ENCODE measurements at places on chromosomes 16 and 17.

- DNase-seq: peak; percentile 26
Measured at GRCh38 chr17:5248821-5249479, 14.3 kb upstream of the SCIMP start.

DNA sequence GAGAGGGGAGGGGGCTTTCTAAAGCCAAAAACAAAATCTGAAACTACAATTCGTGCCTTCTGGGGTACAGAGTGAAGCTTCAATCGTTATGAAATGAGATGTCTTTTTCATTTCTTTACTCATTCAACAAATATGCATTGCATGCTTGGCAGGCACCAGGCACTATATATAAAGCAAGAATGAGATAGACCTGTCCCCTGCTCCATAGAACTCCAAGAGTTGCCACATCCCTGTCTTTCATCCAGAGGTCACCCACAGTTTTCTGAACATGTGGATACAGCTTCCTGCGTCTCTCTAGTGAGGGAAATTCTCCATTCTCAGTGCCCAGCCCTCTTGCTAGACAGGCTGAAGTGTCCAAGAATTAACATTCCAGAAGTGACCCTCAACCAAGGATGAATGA, 343.2 kb upstream of the MAF start:
- DNase-seq: no peak

DNA sequence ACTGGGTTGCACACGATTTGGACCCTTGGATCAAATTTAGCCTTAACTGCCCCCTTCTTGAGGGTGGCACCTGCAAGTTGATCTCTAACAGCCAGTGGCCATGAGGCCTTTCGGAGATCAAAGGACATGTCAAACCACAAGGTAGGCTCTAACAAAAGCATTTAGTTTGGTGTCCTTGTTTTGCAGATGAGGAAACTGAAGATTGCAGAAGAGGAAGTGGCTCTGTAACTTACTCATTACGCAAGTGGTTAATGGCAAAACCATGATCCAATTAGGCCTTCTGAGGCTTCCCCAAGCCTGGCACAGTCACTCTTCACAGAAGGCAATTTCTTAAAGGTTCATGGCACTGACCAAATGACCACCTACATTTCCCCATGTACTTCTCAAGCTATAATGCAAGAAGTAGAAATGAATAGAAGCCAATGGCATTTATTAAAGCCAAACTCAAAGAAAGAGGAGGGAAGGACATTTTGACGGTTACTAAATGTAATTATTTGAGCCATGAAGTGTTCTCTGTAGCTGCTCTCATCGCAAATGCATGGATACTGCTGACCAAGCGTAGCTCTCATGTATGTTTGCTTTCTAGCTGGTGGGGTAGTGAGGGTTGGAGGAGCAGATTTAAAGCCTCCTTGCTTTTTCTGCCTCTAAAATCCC, 32.8 kb upstream of the ABCC12 start:
- DNase-seq: no peak

- DNase-seq: peak; percentile 32
Measured at GRCh38 chr17:78852709-78853121, 12.1 kb upstream of the USP36 start.

- no peak for DNase-seq
Measured at GRCh38 chr17:9798724-9799123, 7.3 kb upstream of the DHRS7C start.

DNA sequence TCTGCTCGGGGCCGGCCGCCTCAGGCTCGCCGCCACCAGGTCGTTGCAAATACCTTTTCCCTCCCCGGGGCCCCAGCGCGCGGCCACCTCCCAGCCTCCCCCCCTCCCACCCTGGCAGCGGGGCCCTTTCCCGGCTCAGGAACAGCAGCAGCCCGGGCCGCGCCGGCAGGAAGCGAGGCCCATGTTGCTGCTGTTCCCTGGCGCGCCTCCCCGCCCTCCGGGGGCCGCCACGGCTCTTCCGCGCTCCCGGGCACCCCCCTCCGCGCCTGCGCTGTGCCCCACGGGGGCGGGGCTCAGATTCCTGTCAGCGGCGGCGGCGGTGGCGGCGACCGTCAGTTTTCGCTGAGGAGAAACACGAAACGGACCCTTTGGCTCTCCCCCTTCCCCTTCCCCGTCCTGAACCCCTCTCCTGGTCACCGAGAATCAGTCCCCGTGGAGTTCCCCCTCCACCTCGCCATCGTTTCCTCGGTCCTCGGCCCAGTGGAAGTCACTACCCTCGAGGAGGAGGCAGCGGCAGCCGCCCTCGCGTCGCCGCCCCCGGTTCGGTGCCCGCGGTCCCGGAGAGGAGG, at the start of gene NFAT5:
TSS of gene NFAT5 (plus strand) at position 296 of the 569 bp plus-strand sequence. CDS start 336 bp downstream, outside the sequence.
- DNase-seq: peak; percentile 97

DNA sequence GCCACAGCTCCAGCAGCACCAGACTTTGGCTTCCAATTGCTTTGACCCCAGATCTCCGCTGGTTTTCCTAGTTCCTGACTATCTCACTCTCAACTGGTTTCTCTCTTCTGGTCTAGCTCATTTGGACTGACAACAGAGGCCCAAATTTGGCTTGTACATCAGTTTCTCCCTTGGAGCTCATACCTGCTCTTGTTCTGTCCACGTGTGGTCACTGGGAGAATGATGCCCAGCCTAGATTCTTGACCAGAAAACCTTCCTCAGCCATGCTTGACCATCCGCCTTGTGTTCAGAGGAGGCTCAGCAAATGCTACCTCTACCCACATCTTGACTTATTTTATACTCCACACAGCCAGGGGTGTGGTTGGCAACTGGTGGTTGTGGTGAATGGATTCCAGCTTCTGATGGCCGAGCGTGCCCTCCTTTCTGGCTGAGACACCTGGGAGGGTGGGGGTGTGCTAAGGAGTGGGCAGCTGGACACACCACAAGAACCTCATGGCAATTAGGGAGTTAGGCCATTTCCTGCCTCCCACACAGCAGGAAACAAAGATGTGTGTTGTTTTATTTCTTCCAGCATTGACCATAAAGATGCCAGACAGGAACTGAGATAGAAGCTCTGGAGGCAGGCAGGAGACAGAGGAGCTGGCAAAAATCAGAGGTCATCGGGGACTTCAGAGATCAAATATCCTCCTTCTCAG, 93.8 kb upstream of the FAM20A start:
- no peak for DNase-seq

DNA sequence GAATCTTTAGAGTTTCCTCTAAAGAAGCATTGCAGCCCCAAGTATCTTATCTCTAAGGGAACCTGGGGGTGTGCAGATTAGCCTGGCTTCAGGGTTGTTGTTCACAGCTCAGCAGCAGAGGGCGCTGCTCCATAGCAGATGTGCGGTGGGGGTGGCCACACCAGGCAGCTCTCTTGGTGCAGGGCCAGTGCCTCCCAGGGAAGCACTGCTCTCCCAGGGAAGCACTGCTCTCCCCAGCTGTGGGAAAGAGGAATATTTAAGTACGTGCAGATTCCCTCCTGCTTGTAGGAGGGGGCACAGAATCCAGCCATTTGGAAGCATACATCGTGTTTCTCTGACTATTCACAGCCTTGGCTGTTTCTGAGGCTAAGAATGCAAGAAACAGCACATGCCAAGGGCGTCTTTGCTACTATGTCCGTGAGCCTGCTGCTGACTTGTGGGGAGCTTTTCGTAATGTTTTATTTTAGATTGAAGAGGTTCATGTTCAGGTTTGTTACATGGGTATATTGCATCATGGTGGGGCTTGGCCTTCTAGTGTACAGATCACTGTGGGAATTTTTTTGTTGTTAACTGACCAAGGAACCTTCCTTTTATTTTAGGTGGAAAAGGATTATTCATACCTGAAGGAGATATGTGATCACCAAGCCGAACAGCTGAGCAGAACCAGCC, 217.8 kb downstream of the SPECC1 start:
- peak; percentile 88 for DNase-seq

DNA sequence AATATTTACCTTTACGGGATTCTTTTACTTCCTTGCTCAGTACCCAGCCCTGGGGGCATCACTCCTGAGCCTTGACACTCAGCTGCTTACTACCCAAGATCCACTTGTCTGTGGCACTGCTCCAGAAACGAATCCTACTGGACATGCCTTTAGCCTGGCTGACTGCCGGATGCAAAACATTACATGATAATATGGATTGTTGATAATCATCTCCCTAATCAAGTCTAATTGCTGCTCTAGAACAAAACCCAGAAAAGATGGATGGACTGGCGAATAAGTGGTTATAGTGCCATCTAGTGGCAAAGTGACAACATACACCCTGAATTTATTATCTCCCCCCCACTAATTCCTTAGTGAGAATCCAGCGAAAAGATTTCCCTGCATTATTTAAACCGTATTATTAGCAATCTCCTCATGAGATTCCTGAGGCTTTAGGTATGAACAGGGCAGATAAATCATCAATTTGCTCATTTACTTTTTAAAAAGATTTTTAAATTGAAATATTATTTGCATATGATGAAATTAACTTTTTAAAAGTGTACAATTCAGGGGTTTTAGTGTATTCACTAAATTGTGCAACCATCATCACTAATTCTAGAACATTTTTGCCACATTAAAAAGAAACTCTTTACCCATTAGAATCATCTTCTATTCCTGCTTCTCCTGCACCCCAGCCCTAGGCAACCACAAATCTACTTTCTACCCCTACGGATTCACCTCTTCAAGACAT, 61.6 kb downstream of the RGS9 start:
- peak; percentile 74 for DNase-seq

GRCh38 chr16:81932668-81933067, 78.6 kb downstream of the SDR42E1 start:
- DNase-seq: peak; percentile 46

GRCh38 chr16:48813485-48813884, 203.5 kb upstream of the N4BP1 start:
- DNase-seq: no peak

- DNase-seq: peak; percentile 70
Measured at GRCh38 chr17:13030459-13031300, 12.9 kb upstream of the ELAC2 start.

DNA sequence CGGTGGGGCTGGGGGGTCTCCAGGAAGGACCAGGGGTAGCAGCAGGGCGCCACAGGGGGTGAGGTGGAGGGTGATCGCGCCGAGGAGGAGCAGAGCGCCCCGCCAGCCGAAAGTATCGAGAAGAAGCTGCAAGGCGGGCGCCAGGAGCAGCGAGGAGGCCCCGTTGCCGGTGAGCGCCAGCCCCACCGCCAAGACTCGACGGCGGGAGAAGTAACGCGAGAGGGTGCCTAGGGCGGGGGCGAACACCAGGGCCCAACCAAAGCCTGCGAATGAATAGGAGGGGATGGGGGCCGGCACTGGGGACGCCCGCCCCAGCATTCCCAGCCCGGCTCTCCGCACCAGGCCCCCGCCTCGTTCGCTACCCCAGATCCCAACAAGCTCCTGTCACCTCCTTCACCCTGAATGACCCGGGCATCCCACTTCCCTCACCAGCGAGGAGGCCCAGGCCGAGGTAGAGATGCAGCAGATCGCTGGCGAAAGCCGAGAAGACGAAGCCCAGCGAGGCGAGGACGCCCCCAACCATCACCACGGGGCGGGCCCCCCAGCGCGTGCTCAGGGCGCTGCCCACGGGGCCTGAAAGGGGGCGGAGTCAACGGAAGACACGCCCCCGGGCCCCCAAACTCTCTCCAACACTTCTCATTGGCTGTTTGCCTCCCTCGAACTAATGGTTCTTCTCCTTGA, 1.3 kb downstream of the SLC16A11 start:
- peak; percentile 53 for DNase-seq

GRCh38 chr17:18300725-18301480, 13.9 kb downstream of the TOP3A start:
- no peak for DNase-seq
